Body of pancreas (tissue), 4 donors: ENCODE measurements at places on chromosomes 7 and 10.

DNA sequence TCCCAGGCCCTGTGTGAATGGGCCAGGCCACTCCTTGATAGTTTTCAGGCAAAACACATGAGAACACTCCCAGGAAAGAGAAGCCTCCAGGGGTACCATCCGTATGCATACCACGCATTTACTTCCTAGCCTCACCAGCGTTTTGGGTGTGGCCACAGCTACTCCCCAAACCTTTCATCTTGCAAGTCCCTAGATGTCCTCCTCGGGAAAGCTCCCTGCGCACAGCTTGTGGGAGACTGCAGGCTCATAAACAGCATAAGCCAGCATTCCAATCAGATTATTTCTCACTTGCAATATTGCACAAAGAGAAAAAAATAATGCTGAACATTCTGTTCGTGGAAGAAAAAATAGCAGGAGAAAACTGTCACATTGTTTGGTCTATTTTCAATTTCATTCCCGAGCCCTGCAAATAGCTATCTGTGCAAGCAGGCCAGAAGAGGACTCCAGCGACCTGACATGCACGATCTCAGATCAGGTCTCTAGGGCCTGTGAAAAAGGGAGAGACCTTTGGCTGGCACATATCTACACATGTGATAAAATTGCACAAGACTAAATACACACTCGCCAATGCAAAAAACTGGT lies 175.6 kb downstream of the PLXNA4 start:
- DNase-seq: no peak

GRCh38 chr7:151428378-151429236 lies 11.3 kb downstream of the CRYGN start:
- no peak for DNase-seq

DNA sequence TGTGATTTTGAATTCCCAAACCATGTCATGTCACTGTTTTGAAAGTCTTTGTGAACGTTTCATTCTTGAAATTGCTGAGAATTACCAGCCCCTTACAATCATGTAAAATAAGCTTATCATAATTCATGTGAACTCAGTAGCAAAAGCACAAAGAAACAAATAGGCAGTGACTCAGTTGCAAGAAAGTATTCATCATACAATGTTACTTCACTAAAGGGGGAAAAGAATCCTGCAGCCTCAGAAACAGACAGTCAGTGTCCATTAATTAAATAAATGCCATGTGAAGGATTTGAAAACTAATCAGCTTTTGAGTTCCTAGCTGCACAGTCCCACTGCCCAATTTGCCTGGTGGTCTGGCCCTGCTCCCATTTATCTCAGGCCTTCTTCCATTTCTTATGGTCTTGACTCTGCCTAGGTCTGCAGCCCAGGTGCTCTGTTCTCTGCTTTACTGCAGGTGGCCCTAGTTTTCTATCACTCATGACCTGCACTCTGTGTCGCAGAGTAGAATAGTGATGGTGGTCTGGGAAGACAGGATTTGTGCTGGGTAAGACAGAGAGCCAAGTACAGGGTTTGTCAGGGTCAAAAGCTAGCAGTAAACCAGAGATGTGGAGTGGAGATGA lies 99.7 kb downstream of the PLCE1 start:
- DNase-seq: no peak

GRCh38 chr10:18340496-18341051 lies 200.3 kb downstream of the CACNB2 start:
- DNase-seq: no peak

DNA sequence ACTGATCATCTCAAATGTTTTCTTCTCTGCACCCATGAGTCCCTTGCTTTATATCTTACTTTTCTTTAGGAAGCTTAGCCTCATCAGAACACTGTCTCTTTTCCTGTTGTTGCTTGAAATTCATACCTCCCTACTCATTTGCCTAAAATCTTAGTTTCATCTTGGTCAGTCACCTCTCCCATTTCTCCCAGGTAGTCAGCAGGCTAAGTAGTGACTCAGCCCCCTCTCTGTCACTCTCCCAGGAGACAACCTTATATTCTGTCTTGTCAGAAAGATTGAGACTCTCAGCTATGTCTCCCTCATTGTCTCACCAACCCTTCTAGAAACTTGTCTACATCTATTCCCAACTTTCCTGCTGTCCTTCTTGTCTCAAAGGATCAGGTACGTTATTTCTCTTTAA lies 280.9 kb downstream of the BBS9 start:
- DNase-seq: no peak
